T-helper 9 cell (primary cell): ENCODE measurements at places on chromosomes 13 and 19.

DNA sequence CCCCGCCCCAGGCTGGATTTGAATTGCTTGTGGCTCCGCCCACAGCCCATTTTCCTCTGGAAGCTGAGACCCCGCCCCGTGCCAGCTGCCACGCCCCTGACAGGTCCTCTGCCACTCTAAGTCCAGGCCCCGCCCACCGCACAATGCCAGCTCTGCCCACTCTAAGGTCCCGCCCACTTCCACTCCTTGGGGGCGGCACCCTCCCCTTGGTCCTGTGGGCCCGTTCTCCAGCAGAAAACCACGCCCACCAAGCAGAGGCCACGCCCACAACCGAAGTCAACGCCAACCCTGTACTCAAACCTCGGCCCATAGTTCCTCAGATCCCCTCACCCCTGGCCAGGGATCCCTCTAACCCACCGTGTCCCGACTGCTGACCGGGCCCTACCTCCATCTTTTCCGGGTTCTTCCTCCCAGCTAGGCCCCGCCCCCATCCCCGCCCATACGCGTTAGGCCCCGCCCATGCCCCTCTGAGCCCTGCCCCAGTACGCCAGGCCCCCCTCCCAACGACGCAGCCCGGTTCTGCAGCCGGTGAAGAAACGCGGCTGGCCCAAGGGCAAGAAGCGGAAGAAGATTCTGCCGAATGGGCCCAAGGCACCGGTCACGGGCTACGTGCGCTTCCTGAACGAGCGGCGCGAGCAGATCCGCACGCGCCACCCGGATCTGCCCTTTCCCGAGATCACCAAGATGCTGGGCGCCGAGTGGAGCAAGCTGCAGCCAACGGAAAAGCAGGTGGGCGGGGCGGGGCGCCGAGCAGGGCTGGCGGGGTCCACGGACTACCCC is 1.3 kb downstream of the HMG20B start:
- DNase-seq = peak; percentile 70

DNA sequence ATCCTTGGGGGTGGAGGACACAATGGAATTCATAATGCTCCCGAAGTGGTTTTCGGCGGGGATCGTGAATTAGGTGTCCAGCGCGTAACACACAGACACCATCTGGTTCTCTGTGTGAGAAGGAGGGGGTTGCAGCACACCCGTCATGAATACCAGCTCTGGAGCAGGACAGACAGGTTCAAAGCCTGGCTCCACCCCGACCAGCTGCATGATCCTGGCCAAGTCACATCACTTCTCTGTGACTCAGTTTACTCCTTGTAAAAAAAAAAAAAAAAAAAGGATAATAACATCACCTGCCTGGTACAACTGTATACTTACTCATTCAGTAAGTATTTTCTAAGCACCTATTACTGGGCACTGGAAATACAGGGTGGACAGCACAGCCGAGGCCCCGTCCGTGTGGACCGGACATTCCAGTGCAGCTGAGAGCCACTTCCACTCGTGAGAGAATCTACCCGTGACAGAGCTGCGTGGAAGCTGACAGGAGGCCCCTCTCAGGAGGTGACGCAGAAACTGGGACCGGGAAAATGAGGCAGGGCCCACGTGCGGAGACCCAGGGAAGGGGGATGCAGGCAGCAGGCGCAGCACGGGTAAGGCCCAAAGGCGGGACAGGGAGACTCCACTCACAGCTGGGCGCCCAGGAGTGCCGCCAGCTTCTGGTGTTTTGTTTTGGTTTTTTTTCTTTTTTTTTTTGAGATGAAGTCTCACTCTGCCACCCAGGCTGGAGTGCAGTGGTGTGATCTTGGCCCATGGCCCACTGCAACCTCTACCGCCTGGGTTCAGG is 12.0 kb downstream of the RDH13 start:
- DNase-seq = no peak

GRCh38 chr19:10662384-10663251 is 8.5 kb downstream of the ILF3 start:
- DNase-seq = no peak

DNA sequence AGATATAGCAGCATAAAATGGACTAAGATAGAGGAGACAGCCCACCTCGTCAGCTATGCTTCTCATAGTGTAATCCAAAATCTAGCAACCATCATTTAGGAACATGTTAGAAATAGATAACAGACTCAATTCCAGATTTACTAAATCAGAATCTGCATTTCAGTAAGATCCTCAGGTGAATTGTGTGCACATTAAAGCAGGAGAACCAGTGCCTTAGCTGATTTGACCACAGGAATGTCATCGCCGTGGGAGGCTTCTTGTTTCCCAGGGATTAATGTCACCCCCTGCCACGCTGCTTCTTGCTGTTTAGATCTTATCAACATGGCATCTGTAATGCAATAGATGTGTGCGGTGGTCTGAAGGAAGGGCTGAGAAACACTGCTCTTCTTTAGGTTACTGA is 84.0 kb downstream of the GPC5 start:
- DNase-seq = no peak

DNA sequence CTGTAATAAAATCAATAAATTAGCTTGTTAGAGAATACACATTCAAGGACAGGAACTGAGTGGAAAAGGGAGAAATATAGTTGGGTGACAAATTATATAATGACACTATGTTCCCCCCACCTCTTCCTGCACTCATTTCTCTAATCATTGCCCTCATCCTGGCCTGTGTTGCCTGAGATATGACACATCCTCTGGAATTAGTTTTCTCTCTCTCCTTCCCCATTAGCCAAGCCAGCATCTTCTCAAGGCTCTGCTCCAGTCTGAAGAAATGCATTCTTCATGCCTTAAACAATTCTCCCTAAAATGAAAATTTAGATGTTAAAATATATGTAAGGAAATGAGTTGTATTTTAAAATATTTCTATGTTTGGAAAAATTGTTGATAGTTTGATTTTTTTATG is 280.3 kb downstream of the POU4F1 start:
- DNase-seq = no peak

DNA sequence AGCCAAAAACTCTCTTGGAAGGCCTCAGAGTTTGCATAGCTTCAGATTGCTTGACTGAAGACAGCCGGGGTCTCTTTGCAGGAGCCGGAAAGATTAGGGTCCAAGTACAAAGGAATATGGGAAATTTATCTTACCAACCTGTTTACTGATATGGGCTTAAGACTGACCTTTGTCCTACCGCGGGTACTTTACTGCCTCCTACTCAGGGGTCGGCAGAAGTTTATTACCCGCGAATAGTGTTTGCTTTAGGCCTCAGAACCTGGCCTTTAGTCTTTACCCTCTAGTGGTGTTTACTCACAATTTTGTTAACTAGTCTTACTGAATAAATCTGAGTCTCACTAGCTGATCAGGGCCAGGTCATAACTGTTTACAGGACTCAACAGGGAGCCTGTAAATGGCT is 765.4 kb upstream of the SPRY2 start:
- no peak for DNase-seq

GRCh38 chr19:40633207-40633606 is 32.0 kb downstream of the LTBP4 start:
- no peak for DNase-seq

DNA sequence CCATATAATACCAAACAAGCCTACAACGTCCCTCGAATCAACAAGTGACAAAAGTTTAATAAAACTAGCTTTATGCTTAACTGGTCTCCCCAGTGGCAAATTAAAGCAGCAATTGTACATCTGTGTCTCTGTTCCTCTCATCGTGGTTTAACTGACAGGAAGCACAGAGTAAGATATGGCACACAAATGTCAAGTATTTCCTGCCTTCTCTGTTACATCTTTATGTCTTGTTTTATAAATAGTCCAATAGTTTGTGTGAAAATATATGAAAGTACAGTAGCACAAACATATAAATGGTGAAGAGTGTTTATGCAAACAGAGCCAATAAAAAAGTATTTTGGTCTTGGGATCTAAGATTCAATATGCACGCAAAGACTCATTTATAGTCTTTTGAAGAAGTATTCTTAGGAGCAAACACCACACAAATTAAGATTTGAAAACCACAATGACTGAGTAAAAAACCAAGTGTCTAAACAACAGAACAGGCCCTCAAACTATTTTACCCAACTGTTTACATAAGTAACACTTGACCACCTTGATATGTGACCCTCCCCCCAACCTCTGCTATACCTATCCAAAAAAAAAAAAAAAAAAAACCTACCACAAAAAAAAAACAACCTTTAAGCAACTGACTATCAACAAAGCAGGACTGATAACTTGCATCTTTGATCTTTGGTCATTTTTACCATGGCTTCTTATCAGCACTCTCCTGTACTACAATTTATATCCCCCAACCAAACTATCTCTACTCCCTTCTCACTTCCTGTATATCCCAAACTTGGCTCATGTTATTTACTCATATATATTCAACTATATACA is 14.0 kb downstream of the ELF1 start:
- no peak for DNase-seq

DNA sequence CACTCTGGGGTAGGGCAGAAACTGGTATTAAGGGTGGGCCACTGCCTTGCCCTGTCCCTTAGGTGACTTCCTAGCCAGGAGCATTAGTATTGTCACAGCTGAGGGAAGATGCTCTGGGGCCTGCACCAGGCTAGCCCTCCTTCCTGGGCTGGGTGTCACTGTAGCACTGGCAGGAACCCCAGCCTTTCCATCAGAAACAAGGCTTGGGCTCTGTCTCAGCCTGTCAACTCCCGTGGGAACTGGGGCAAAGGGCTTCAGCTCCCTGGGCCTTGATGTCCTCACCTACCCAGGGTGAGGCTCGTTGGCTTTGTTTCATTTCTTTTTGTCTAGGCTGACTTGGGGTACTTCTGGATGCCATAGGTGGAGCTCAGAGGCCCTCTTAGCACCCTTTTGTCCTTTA is 18.0 kb downstream of the PAF1 start:
- no peak for DNase-seq

DNA sequence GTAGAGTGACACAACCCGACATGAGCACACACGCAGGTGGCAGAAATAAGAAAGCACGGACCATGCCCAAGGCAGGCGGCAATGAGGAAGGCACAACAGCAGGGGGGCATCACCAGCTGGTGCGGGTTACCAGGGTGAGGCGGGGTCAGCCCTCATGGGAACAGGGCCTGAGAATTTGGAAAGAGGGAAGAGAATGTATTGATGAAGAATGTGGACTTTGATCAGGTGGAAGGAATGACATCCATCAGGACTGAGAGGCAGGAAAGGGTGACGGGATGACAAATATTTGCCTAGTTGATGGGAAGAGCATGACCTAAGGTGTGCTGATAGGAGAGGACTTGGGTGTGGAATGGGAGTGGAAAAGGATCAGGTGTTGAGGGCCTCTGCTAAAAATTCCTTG is 177.5 kb downstream of the ABCC4 start:
- DNase-seq = no peak

GRCh38 chr19:34990578-34991192 is 9.4 kb upstream of the GRAMD1A start:
- no peak for DNase-seq

DNA sequence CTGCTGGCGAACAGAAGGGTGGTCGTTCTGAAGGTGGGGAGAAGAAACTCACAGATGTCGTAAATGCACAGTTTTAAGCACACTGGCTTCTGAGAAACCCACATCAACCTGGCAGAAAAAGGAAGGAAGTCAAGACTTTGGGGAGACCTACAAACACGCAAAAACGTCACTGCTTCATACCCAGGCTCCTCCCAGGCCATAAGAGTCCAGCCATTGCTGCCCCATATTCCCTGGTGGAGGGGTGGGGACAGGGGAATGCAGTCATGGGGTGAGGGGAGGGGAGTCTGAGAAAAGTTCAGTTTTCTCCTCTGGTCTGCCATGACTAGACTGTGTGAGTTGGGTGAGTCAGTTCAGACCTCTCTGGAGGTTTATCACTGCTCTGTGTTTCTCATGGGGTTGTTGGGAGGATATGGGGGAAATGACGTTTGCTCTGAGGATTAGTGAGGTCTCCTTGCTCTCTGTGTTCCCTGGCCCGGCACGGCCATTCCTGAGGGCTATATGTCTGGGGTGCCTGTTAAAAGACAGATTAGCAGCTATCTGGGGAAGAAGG is 139.0 kb downstream of the FLT1 start:
- DNase-seq = no peak
